ENCODE measurements at places on chromosomes 4 and X.

GRCh38 chr4:22072726-22073125 lies 124.2 kb upstream of the KCNIP4 start:
- no peak for DNase-seq

DNA sequence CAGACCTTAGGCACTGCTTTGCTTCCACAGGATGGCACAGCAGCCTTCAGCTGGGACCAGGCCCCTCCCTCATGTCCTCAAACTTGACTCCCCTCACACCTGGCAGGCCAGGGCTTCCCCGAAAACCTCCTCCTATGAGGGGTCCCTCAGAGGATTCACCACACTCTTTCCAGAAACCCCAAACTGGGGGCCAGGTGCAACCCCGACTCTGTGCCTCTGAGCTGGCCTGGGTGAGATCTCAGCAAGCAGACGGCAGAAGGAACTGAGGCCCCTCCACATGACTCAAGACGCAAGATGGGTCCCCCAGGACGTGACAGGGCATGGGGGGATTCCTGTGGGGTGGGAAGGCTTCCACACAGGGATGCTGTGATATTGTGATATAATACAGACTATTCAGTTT lies 6.2 kb downstream of the HCFC1 start:
- no peak for DNase-seq

DNA sequence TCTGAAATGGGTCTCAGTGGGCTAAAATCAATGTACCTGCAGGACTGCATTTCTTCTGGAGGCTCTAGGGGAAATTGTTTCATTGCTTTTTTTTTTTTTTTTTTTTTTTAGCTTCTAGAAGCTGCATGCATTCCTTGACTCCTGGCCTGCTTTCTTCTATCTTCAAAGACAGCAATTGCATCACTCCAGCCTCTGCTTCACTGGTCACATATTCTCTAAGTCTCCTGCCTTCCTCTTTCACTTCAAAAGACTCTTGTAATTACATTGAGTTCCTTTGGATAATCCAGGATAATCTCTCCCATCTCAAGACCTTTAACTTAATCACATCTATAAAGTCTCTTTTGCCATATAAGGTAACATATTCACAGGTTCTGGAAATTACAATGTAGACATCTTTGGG lies 11.3 kb upstream of the PCYT1B start:
- DNase-seq = no peak

DNA sequence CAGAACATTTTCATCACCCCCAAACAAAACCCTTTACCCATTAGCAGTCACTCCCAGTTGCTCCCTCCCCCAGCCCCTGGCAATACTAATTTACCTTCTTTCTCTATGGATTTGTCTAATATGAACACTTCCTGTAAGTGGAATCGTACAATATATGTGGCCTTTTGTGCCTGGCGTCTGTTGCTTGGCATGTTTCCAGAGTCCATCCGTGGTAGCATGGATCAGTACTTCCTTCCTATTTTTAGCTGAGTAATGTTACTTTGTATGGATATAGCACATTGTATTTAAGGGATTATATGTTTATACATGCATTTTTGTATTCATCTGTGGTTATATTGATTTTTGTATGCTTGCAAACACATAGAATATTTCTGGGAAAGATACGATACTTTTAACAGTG lies 48.2 kb downstream of the PPEF1 start:
- no peak for DNase-seq

DNA sequence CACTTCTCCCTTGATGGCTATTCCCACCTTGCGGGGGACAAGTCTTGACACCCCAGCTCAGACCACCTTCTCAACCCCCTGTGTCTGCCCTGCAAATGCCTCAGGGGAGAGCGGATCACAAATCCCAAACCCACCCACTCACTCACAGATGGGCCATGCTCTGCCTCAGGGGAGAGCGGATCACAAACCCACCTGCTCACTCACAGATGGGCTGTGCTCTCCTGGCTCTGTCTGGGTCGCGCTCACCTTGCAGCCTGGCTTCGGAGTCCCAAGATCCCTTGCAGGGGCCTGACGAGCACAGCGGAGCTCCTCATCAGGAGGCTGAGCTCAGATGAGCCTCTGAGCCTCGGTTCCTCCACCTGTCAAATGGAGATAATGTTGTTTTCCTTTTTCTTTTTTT lies 38.6 kb downstream of the HTRA3 start:
- DNase-seq = no peak

- no peak for DNase-seq
These were observed 59.4 kb upstream of the PITX2 start for GRCh38 chr4:110682311-110682710.

DNA sequence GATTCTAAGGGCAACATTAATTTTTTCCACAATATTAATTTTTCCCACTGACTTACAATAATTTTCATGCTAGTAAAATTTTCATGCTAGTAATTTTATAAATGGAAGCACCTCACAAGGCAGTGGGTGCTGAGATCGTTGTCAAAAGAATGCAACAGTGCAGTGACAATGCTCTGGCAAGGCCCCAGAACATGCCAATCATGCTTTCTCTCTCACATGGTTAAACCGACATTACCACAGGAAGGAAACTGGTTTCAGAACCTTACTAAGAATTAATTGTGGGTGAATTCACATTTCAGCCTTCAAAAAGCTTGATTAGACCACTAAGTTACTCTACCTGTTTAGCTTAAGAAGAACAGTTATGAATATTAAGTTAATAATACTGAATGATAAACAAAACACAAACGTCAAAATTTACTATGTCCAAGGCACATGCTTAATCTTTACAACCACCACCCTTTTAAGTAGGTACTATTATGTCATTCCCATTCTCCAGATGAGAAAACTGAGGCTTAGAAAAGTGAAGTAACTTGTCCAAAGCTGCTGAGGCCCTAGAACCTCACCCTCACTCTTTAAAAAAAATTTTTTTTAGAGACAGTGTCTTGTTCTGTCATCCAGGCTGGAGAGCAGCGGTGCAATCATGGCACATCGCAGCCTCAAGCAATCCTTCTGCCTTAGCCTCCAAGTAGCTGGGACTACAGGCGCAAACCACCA lies 10.0 kb upstream of the OPHN1 start:
- no peak for DNase-seq

DNA sequence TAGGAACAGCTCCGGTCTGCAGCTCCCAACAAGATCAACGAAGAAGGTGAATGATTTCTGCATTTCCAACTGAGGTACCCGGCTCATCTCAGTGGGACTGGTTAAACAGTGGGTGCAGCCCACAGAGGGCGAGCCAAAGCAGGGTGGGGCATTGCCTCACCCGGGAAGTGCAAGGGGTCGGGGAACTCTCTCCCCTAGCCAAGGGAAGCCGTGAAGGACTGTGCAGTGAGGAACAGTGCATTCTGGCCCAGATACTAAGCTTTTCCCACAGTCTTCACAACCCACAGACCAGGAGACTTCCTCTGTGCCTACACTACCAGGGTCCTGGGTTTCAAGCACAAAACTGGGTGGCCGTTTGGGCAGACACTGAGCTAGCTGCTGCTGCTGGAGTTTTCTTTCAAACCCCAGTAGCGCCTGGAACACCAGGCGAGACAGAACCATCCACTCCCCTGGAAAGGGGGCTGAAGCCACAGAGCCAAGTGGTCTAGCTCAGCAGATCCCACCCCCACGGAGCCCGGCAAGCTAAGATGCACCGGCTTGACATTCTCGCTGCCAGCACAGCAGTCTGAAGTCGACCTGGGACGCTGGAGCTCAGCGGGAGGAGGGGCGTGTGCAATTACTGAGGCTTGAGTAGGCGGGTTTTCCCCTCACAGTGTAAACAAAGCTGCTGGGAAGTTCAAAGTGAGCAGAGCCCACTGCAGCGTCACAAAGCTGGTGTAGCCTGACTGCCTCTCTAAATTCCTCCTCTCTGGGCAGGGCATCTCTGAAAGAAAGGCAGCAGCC lies 84.6 kb downstream of the THOC2 start:
- DNase-seq = peak; percentile 36

DNA sequence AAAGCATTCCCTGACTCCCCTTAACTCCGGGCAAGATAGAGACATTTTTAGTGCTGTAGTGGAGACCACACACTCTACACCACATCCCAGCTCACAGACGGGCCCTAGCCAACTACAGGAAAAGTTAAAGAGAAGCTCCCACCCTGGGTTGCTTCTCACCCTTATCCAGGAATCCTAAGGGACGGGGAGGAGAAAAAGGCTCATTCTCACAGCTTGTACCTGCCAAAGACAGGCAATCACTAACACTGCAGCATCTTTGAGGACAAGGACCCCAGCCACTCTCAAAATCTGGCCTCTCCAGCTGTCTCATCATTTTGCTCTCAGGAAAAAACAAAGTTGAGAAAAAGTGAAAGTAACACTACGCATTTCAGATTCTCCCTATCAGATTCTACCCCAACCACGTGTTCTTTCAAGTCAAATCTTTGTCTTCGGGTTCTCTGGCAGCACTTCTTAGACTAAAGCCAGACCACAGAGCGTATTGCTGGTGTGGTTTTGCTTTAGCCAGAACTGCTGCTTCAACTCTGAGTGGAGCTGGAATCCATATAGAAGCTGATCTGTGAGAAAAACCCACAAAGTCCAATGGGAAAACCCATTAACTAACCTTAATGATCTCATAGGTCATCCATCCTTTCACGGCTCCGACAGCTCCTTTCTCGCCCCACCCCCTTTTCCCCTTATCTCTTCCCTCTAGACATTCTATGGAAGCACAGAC lies 605.9 kb upstream of the DIPK2B start:
- no peak for DNase-seq
